ENCODE measurements at places on chromosomes 2 and 18.

GRCh38 chr2:171406044-171406443 is 27.7 kb downstream of the METTL8 start:
- DNase-seq, result no peak

GRCh38 chr2:54862229-54862628 is 138.8 kb downstream of the EML6 start:
- DNase-seq, result no peak

GRCh38 chr2:105391763-105392662 is 6.8 kb downstream of the FHL2 start:
- DNase-seq, result no peak

- DNase-seq, result no peak
These were observed 243.5 kb upstream of the TMEFF2 start for GRCh38 chr2:192438239-192438638.

DNA sequence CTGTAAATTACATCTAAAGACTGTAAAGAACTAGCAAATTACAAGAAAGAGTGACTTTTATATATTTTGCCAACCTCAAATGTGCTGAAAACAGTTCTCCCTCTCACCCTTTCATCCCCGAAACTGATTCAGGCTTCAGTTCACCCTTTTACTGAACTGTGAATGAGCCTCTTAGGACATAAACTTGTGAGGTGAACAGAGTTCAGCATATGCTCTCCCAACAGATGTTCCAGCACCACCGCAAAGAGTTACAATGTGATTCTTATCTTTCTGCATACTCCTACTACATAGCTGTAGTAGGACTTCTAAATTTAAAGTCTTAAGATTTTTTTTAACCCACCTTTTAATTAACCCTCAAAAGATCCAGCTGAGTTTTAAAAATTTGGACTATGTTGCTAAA is 1.2 kb upstream of the ZCCHC2 start:
- DNase-seq, result no peak

Measured in NCI-H1436 (cell line).